SK-N-SH (cell line): ENCODE measurements at places on chromosomes 6 and 20. TPM values are rescaled to one million over a fixed set of nuclear protein-coding genes. Genes with fewer than 3 reads are reported as not detected.

CST1 gene
- not detected in 2 replicates for polyA plus RNA-seq

UST gene
- 1.7 and 5.0 TPM in 2 replicates for polyA plus RNA-seq

LRRC73 gene
- polyA plus RNA-seq: 0.73 and 0.89 TPM in 2 replicates

CDK5RAP1 gene
- 30.5 and 33.2 TPM in 2 replicates for polyA plus RNA-seq

ZNF165 gene
- polyA plus RNA-seq: 0.21 and 0.25 TPM in 2 replicates

SAMD5 gene
- polyA plus RNA-seq: not detected in 2 replicates

- peaks cover 38% of the 10 kb centered on the region for H3K4me1 ChIP-seq
- no peak overlapping the region for H3K4me3 ChIP-seq
- DNase-seq: no peak
- H3K27me3 ChIP-seq: no peaks in the 10 kb centered on the region
These were observed 40.2 kb upstream of the FAM50B start for GRCh38 chr6:3808759-3809514.

GRCh38 chr6:167840526-167841179 lies 13.9 kb downstream of the AFDN start:
- H3K4me1 ChIP-seq: no peaks in the 10 kb centered on the region; the same call in 1 of the 2 replicates
- DNase-seq: no peak
- no peak overlapping the region for H3K27ac ChIP-seq
- no peaks in the 10 kb centered on the region for H3K36me3 ChIP-seq
- no peak overlapping the region for H3K4me3 ChIP-seq

- H3K27ac ChIP-seq: no peak overlapping the region
- H3K4me1 ChIP-seq: no peaks in the 10 kb centered on the region; the same call in 1 of the 2 replicates
- no peaks in the 10 kb centered on the region for H3K27me3 ChIP-seq
- no peaks in the 10 kb centered on the region for H3K36me3 ChIP-seq
- H3K4me3 ChIP-seq: no peak overlapping the region
These were observed 46.4 kb upstream of the DDR1 start for GRCh38 chr6:30837870-30838269.

DNA sequence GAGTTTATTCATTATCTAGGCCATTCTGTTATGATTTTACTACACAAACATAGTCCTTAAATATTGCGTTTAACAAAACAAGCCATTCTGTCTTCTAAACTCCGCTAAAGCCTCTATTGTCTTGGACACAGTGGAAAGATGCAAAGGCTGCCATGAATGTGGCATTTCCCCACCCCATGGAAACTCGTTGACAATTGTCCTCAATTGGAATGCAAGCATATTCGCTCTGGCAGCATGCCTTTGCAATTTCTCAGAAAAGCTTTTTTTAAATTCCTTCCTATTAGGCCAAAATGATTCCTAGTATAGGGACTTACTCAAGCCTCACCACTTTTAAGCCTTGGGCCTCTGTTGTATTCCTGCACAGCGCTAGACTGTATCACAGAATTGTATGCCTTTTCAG lies 22.8 kb downstream of the OR2A4 start:
- no peaks in the 10 kb centered on the region for H3K4me1 ChIP-seq
- no peak for DNase-seq
- no peak overlapping the region for H3K4me3 ChIP-seq
- H3K36me3 ChIP-seq: no peaks in the 10 kb centered on the region
- H3K27me3 ChIP-seq: peaks cover 10% of the 10 kb centered on the region; the same call in 1 of the 2 replicates

DNA sequence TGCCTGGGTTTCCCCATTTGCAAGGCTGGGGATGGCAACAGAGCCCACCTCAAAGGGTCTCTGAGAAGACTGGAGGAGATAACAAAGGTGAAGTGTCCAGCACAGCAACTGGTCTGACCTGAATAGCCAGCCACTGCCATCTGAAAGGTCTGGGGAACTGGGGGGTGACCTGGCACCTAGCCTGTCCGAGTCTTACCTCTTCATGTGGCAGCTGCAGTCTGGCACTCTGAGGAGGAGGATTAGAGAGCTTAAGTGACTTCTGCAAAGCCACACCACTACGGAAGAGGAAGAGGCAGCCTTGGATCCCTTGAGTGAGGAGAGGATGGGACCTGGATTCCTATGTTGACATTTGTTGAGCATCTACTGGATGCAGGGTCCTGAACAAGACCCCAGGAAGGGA lies 22.2 kb downstream of the C20orf203 start:
- no peak overlapping the region for H3K4me3 ChIP-seq
- DNase-seq: no peak
- no peaks in the 10 kb centered on the region for H3K36me3 ChIP-seq
- no peak overlapping the region for H3K27ac ChIP-seq
- no peaks in the 10 kb centered on the region for H3K4me1 ChIP-seq
- no peaks in the 10 kb centered on the region for H3K27me3 ChIP-seq

- no peak for DNase-seq
- peaks cover 34% of the 10 kb centered on the region for H3K4me1 ChIP-seq
- H3K4me3 ChIP-seq: no peak overlapping the region
- H3K27me3 ChIP-seq: no peaks in the 10 kb centered on the region
- no peaks in the 10 kb centered on the region for H3K36me3 ChIP-seq
These were observed 8.5 kb upstream of the TUBB2A start for GRCh38 chr6:3165631-3166534.

GRCh38 chr6:70163795-70164194 lies 139.1 kb downstream of the COL9A1 start:
- no peaks in the 10 kb centered on the region for H3K4me1 ChIP-seq
- H3K27me3 ChIP-seq: no peaks in the 10 kb centered on the region
- no peak overlapping the region for H3K4me3 ChIP-seq
- no peaks in the 10 kb centered on the region for H3K36me3 ChIP-seq
- DNase-seq: no peak

DNA sequence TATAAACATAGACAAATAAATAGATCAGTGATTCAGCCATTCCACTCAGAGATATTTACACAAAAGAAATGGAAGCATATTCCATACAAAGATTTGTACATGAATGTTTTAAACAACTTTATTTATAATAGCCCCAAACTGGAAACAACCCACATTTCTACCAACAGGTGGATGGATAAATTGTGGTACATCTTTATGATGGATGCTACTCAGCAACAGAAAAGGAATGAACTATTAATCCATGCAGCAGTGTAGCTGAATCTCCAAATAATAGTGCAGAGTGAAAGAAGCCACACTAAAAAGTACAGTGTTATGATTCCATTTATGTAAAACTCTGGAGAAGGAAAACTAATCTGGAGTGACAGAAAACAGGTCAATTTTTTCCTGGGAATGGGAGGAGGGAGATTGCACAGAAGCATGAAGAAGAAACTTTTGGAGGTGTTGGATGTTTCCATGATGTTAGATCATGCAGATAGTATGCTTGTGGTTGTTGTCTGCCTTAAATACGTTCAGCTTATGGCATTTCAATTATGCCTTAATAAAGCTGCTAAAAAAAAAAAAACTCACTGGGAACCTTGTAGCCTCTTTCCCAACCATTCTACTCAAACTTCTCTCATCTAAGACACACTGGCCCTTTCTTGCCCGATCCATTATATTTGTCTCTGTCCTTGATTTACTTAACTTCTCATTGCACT lies 100.9 kb downstream of the PPP1R14C start:
- no peaks in the 10 kb centered on the region for H3K27me3 ChIP-seq
- H3K4me1 ChIP-seq: no peaks in the 10 kb centered on the region
- H3K36me3 ChIP-seq: no peaks in the 10 kb centered on the region
- H3K27ac ChIP-seq: no peak overlapping the region
- no peak overlapping the region for H3K4me3 ChIP-seq

DNA sequence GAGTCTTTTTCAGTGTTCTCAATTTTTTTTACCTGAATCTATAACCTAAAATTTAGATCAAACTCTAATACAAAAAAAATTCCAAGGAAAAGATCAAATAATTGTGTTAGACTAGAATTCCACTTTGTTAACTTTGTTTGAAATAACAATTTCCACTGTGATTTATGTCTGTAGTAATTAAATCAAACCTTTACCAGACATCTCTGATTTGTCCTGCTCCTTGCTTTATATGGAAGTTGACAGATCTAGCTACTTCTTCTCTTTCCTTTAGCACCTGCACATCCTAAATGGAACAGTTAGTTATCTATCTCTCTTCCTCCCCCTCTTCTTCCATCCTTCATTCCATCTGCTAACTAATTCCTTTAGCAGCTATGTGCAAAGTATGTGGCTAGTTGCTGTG lies 99.5 kb upstream of the TMEM30A start:
- H3K4me1 ChIP-seq: peaks cover 11% of the 10 kb centered on the region
- H3K27me3 ChIP-seq: no peaks in the 10 kb centered on the region
- no peak overlapping the region for H3K4me3 ChIP-seq
- no peak overlapping the region for H3K27ac ChIP-seq
- no peak for DNase-seq

GRCh38 chr20:45017857-45018256 lies 51.5 kb downstream of the STK4 start:
- peaks cover 7% of the 10 kb centered on the region; the same call in 1 of the 2 replicates for H3K36me3 ChIP-seq
- H3K4me1 ChIP-seq: peaks cover 31% of the 10 kb centered on the region
- H3K27me3 ChIP-seq: no peaks in the 10 kb centered on the region
- no peak overlapping the region for H3K4me3 ChIP-seq

DNA sequence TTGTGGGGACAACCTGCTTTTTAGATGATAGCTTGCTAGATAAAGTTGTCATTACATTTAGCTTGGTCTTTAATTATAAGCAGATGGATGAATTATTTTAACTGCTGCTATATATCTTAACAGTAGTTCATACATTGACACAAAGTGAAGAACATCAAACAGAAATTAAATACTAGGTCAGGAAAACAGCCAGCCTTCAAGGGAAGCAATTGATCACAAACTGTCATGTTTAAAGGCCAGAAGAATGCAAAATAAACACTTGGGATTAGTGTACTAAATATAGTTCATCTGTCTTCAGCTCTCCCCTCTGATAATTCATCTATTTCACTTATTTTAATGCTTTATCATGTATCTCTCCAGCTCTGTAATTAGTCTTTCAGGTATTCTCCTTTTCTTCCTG lies 225.1 kb upstream of the FERMT1 start:
- H3K36me3 ChIP-seq: no peaks in the 10 kb centered on the region
- DNase-seq: no peak
- H3K4me1 ChIP-seq: no peaks in the 10 kb centered on the region
- H3K4me3 ChIP-seq: no peak overlapping the region
- no peak overlapping the region for H3K27ac ChIP-seq

- H3K27me3 ChIP-seq: no peaks in the 10 kb centered on the region
- H3K36me3 ChIP-seq: no peaks in the 10 kb centered on the region
- no peaks in the 10 kb centered on the region for H3K4me1 ChIP-seq
- no peak overlapping the region for H3K4me3 ChIP-seq
- DNase-seq: no peak
These were observed 34.4 kb upstream of the RNF217 start for GRCh38 chr6:124927806-124928205.
